Colonic mucosa (tissue), 4 donors: ENCODE measurements at places on chromosomes 2 and 18. TPM values are rescaled to one million over a fixed set of nuclear protein-coding genes. Genes with fewer than 3 reads are reported as not detected.

CNDP1 gene
- total RNA-seq: 0.10 TPM

LYG2 gene
- total RNA-seq: not detected

- no peak for DNase-seq
Measured at GRCh38 chr2:173191601-173192000, 116.0 kb downstream of the MAP3K20 start.

- DNase-seq: peak; percentile 73
Measured at GRCh38 chr18:48922801-48923730, 27.7 kb downstream of the SMAD7 start.

- DNase-seq: no peak
Measured at GRCh38 chr18:24662412-24662821, 202.0 kb downstream of the HRH4 start.

KRTCAP3 gene
- 147 TPM for total RNA-seq

DNA sequence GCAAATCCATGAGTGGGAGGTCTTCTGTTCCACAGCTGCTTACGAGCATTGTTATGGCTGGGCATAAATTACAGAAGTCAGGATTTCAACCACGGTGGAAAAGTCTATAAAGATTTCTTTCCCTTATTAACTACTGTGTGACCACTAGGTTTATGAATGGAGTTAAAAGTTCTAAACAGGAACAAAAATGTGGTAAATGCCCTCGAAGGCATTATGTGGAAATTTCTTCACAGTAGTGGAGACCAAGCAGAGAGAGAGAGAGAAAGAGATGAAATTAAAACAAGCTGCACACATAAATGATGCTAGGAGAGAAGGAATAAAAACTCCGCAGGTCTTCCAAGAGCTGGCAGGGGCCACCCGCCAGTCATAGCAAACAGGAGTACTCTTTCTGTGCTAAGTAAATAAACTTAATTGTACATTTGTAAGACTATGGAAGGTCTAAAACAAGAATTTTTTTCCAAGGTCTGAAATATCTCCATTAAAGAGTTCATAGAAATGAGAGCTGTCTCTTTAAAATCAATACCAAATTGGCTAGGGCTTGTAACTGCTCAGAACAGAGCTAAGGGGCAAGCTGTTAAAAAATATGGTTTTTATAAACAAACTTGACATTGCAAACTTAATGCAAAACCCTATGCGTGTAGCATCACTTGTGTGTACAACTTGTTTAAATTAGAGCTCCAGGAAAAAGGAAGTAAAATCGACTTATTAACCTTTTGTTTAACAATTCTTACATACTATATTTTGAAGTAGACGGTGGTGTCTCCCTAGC, 438.2 kb downstream of the MEIS1 start:
- no peak for DNase-seq

DNA sequence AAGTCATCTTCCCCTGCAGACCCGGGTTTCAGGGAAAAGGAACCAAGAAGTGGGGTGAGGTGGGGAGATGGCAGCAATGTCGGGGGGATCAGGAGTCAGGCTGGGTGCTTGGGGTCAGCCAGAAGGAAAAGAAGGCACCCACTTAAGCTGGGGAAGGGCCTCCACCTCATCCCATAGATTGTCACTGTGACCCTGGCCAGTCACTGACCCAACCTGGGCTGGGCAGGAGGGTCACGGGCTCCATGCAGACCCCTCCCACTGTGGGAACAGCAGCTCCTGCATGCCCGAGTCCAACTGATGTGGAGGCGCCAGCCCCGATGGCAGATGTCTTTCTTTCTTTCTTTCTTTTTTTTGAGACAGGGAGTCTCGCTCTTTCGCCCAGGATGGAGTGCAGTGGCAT, 53.6 kb upstream of the HAAO start:
- DNase-seq: no peak

VWC2L gene
- not detected for total RNA-seq

GRCh38 chr18:74256190-74256589, 35.6 kb downstream of the CYB5A start:
- no peak for DNase-seq

- no peak for DNase-seq
Measured at GRCh38 chr2:86049529-86049928, 56.2 kb downstream of the POLR1A start.

DNAH6 gene
- 1.8 TPM for total RNA-seq

DNA sequence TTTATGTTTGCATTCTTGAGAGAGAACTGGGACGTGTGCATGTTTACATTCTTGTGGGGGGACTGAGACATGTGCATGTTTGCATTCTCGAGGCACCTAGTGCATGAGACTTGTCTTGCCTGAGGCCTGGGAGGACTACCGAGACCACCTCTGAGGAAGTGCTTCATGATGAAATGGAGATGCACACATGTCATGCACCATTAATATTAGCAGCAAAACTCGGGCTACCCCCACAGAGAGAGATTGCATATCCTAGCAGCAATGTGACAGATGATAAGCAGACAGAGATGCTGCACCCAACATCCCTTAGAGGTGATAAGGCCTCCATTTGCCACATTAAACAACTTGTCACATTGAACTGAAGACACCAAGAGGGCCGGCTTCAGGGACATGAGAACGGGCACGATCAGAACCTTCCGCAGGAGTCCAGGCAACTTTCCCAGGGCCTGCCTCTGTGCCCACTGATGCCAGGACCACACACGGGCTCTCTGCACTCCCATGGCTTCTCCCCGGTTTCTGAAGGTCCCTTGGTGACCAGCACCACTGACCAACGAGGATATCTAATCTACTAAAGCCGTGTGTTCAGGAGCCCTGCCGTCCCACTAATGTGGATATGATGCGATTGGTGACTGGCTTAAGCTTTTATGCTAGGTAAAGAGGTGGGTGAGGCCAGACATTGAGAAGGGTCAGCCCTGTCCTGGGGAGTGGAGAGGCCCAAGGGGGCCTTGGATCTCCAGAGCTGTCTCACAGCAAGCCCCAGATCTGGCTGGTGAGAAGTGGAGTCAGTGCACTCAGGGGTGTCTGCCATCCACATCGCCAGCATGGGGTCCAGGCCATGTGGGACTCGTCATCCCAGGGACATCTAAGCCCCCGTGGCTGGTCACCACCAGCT, 208.3 kb downstream of the NDUFA10 start:
- no peak for DNase-seq

SCN3A gene
- 0.80 TPM for total RNA-seq

DNA sequence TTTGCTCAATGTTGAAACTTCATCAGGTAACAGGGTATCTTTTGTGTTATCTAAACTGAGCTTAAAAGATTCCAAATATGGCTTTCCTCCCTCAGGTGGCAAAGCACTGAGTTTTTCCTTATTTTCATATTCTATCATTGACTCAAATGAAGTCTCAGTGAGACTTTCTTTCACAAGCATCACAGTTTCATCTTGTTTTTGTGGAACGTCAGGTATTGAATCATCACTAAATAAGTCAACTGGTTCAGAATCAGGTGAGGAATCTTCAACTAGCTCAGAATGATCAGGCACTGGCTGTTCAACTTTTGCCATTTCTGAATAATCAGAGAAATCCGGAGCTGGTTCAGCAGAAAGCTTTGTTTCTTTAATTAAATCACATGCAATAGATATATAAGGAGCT, 24.6 kb downstream of the RTN4 start:
- DNase-seq: no peak

DNA sequence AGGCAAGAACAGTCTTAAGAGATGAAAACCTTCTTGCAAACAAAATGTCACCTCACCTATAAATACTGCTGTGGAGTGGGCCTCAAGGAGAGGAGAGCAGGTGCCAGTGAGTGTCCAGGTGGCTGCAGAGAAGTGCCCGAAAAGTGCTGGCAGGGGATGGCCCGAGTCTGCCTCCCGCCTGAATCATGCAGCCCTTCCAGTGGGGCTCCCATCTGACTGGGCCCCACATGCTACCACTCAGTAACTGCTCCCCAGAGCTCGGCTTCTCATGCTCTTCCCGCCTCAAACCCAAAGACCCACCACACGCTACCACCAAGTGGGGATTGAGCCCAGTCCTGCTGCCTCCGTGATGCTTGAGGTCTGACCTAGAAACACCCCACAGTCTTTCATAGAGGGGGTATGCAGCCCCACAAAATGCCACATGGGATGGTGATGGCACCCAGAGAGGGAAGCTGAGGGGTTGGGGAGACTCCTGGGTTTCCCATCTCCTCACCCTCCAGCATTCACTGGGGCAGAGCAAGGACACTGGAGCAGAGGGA, 7.4 kb downstream of the HS6ST1 start:
- peak; percentile 9 for DNase-seq

GRCh38 chr2:104867813-104868504, 14.0 kb downstream of the POU3F3 start:
- no peak for DNase-seq

DNA sequence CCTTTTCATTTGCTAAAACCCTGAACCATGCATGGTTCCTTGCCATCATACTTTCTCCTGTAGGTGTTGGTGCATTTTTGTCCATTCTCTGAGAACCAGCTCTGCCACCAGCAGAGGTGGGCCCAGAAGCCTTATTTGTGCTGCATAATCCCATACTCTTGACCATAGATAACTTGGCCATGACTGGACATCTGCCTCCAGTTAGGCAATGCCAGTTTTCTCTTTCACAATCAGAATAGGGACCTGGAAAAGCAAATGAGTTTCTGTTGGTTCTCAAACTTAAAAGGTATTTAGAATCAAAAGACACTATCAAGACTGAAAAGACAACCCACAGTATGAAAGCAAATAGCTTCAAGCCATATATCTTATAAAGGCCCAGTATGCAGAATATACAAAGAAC, 167.3 kb downstream of the MAIP1 start:
- DNase-seq: no peak

GRCh38 chr2:127957240-127957639, 70.6 kb downstream of the SAP130 start:
- no peak for DNase-seq

DNA sequence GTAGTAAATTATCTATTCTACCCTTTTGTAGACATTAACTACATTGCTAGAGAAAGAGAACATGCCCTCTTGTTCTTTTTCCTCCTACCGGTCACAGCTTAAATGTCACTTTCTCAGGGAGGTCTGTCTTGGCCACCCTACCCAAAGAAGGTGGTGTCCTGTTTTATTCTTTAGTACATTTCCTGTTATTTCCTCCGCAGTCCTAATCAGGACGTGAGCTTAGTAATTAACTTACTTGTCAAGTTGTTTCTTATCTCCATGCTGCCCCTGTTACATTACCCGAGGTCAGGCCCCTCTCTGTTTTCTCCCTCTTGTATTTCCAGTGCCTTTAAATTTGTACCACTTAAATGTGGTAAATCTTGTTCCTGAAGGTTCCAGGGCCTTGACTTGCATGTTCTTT, 73.7 kb upstream of the RMDN2 start:
- DNase-seq: no peak

- no peak for DNase-seq
Measured at GRCh38 chr2:124533226-124533954, 508.3 kb downstream of the CNTNAP5 start.

STK36 gene
- total RNA-seq: 17.8 TPM

LIMS4 gene
- total RNA-seq: 1.2 TPM

GRCh38 chr2:9695941-9696340, 65.1 kb upstream of the YWHAQ start:
- DNase-seq: no peak

DNA sequence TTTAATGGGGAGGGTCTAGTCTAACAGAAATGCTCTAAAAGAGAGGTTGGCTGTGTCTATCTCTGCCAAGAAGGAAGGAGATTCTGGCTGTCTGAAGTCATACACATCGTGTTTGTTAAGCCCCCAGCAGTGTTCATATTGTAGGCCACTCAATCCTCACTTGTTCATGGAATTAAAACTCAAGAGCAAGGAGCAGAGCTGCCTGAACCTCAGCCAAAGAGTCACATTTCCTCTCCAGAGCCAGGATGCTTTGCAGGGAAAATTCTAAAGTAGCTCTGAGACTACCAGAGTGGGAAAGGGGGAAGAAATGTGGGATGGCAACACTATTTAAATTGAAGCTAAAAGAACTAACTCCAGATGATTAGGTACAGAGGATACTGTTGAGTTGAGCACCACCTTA, 190.7 kb upstream of the CXCR4 start:
- DNase-seq: no peak

DNA sequence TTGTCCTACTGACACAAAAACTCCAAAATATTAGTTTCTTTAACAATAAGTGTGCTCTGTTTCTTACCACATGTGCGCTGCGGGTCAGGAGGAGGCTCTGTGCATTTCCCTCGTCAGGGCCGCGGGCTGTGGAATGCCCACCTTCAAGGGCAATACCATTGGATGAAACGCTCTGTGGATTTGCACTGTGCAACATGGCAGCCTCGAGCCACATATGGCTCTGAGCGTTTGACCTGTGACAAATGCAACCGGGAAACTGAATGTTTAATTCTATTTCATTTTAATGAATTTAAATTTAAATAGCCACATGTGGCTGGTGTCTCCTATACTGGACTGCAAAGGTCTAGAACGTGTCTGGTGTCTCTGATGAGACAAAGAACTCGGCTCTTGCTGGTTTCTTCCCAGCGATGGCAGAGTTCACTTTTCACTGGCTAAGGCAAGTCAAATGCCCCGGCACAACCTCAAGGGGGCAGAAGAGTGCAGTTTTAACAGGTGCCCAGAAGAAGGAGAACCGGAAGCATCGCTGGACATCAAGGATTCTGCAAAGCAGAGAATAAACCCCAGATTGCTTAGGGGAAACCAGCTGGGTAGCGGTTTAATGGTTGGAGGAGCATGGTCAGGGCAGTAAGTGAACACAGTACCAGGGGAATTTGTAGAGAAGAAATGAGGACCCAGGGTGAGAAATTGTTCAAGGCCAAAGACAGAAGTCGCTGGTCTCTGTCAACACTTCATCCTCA, 37.0 kb upstream of the TMEM18 start:
- DNase-seq: peak; percentile 63

CHRNG gene
- total RNA-seq: not detected

LRRC30 gene
- not detected for total RNA-seq
